HTR-8/SVneo (cell line): ENCODE measurements at places on chromosomes 1 and 21.

- no peak for DNase-seq
These were observed 15.4 kb downstream of the RIMS3 start for GRCh38 chr1:40650075-40650474.

DNA sequence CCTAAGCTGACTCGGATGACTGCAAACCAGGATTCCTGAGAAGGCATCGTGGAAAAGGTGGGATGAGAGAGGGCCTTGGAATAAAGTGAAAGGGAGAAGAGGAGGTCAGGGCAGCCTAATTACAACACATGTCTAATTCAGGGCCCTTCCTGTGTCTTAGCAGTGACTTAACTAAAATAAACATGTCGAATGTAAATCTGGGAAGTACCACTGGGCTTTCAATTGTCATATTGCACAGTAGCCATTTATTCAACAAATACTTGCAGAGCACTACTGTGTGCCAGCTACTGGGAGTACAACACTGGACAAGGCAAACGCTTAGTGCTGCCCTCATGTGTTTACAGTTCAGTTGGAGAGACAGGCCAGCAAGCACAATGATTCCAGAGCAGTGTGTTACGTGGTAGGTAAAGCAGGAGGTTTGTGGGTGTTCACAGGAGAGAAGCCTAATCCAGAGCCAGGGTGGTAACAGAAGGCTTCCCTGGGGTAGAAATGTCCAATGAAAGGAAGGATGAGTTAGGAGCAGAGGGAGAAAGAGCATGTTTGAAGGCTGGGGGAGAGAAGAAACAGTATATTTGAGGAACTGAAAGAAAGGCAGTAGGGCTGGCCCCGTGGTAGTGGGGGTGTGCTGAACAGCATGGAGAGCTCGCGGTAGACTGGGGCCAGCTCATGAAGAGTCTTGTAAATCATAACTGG lies 38.0 kb upstream of the RASAL2 start:
- DNase-seq = no peak

- no peak for DNase-seq
These were observed 2.4 kb downstream of the GRIK3 start for GRCh38 chr1:37031871-37032270.

GRCh38 chr1:230016159-230016558 lies 50.9 kb upstream of the GALNT2 start:
- no peak for DNase-seq

GRCh38 chr1:206470692-206471414 lies 577 bp downstream of the IKBKE start:
- DNase-seq = peak; percentile 65

DNA sequence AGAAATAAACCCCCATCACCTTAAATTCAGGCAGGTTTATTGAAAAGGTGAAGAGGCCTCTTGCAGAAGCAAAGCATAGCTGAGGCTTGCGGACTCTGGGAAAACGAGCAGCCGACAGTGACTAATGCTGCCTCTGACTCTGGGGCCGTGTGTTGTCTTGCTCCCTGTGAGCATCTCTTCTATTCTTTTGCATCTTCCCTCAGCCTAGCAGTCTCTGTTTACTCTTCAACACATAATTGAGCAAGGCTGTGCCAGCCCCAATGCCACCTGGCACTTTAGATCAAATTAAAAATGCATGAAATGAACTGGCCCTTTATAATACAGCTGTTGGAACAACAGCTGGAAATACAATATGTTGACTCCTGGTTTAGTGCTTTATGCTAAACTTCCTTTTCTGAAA lies 18.4 kb upstream of the REG4 start:
- no peak for DNase-seq

- DNase-seq = no peak
These were observed 28.6 kb upstream of the PARP1 start for GRCh38 chr1:226436472-226436854.

GRCh38 chr1:203424285-203424684 lies 51.3 kb upstream of the PRELP start:
- no peak for DNase-seq

GRCh38 chr1:7454895-7455784 lies 316.0 kb upstream of the VAMP3 start:
- no peak for DNase-seq

DNA sequence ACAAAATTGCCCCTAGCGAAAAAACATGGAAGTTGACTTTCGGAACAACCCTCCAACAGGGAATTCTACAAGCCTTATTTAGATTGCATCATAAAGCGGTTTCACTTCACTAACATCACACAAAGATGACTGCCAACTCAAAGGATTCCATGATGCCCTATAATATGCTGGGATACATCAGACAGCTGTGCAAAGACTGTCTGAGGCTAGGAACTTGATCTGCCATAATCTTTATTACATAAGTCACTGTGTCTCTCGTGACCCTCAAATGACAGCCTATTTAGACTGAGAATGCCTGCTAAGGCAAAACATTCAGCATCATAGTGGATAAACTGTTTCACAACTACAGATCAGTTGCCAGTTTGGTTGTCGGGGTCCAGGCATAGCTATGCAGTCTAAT lies 23.8 kb downstream of the FH start:
- DNase-seq = no peak

- no peak for DNase-seq
These were observed 12.7 kb downstream of the SNX7 start for GRCh38 chr1:98674075-98674781.

DNA sequence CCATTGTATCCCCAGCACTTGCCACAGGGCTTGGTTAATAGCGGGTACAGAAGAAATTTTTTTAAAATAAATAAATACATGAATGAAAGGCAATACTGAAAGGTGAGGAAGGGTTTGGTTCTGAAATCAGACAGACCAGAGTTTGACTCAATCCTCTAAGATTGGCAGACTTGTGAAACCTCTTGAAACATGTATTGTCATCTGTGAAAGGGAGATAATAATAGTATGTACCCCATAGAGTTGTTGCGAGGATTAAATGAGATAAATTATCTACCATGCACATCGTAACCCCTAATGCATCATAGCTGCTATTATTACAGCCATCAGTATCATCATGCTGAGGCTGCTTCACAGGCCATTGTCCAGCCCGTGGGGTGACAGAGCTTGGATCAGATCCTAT lies 41.4 kb downstream of the S1PR1 start:
- DNase-seq = no peak

- DNase-seq = no peak
These were observed 77.4 kb downstream of the STUM start for GRCh38 chr1:226625832-226626576.

GRCh38 chr21:25421321-25422028 lies 185.8 kb downstream of the MRPL39 start:
- DNase-seq = peak; percentile 20

DNA sequence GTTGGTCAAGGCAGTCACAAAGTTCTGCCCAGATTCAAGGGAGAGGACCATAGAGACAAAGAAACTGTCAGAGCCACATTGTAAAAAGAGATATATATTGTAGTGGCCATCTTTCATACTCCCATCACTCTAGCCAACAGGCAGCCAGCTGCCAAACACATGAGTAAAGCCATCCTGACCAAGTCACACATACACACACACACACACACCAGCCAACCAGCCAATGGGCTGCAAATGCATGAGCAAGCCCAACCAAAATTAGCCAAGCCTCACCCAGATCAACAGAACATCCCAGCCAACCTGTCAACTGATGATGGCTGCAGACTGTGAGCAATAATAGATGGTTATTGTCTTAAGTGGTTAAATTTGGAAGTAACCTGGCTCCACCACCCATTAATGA lies 120.7 kb downstream of the SEC16B start:
- DNase-seq = no peak

DNA sequence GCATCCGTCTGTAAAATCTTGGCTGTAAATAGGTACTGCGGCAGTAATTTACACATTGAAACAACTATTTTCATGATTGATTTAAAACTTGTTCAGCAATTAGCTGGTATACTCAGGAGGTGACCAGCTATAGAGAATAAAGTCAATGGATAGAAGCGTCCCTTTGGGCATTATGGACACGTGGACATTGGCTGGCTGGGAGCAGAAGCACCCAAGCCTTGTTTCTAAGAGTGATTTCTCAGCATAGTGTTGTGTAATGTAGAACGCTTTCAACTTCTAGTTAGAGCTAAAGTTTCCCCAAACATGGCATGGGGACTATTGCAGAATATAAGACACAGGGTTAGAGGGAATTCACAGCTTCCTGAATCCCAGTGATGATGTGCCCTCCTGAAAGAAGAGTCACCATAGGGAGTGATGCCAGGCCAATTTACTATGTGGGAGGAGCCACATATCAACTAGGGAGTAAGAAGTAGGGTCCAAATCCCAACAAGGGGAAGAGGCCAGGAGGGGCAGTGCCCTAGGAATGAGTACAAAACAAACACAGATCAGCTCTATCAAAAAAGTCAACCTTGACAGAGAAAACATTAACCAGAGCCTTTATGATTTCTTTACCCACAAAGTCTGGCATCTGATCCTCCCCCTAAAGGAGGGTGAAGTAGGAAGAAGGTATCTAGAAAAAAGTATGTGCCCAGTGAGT lies 92.7 kb downstream of the SUSD4 start:
- no peak for DNase-seq

- no peak for DNase-seq
These were observed 579.6 kb upstream of the ZRANB2 start for GRCh38 chr1:71660411-71660810.

DNA sequence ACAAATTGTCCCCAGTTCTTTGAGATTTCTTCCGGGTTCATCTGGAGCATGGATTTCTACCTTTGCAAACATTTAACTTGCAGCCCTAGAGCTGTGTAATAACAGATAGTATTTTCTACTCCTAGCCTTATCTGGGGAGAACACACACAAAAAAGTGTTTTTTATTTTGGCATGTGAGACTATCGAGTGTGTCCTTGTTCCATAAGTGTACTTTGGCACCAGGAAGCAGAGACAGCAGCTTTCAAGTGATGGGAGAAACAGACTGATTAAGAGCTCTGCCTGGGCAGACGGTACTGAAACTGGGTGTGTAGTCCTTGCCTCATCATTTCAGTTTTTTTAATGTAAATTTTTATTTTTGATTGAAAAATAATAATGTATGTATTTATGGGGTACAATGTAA lies 297.4 kb downstream of the ST6GALNAC3 start:
- DNase-seq = no peak

DNA sequence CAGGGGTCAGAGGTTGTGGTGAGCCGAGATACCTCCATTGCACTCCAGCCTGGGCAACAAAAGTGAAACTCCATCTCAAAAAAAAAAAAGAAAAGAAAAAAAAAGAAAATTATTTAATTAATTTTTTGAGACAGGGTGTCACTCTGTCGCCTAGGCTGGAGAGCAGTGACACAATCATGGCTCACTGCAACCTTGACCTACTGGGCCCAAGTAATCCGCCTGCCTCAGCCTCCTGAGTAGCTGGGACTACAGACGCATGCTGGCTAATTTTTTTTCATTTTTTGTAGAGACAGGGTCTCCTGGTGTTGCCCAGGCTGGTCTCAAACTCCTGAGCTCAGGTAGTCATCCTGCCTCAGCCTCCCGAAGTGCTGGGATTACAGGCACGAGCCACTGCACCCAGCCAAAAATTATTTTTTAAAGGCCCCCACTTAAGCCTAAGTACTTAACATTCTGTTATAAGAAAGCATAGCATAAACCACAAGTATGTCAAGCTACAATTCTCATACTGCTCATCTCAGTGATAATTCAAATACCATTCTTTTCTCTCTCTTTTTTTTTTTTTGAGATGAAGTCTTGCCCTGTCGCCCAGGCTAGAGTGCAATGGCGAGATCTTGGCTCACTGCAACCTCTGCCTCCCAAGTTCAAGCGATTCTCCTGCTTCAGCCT lies 19.9 kb downstream of the NUCKS1 start:
- no peak for DNase-seq

- DNase-seq = peak; percentile 34
These were observed 9.5 kb downstream of the SIPA1L2 start for GRCh38 chr1:232620356-232620969.

DNA sequence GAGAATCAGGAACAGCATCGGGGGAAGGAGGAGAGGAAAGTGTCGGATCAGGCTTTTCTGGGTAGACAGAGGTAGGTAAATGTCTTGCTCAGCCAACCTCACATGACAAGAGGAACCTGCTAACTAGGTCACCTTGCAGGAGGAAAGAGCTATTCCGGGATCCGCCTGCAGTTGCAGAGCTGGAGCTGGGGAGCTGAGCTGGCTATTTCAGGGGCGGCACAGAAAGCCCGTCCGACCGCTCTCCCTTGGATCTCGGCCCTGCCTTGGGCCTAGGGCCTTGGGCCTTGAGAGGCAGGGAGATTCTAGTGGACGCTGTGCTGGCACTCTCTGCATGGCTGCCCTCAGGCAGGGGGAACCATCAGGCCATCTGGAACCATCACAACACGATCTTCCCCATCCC lies 56.5 kb upstream of the CTPS1 start:
- DNase-seq = no peak

DNA sequence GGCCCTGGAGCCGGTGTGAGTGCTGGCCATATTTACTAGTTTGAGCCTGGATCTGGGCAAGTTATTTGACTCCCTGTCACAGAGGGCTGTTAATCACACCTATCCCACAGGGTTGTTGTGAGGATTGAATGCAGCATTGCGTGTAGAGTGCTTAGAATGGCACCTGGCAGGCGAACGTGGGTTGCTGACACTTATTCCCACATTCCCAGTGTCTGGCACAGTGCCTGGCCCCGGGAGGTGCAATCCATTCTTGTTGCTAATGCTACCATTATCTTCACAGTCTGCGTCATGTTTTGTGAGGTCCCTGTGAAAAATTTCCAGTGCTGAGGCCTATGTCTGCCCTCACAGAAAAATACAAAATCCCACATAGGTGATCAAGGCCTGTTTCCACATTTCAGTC lies 66.1 kb downstream of the CD2 start:
- no peak for DNase-seq

DNA sequence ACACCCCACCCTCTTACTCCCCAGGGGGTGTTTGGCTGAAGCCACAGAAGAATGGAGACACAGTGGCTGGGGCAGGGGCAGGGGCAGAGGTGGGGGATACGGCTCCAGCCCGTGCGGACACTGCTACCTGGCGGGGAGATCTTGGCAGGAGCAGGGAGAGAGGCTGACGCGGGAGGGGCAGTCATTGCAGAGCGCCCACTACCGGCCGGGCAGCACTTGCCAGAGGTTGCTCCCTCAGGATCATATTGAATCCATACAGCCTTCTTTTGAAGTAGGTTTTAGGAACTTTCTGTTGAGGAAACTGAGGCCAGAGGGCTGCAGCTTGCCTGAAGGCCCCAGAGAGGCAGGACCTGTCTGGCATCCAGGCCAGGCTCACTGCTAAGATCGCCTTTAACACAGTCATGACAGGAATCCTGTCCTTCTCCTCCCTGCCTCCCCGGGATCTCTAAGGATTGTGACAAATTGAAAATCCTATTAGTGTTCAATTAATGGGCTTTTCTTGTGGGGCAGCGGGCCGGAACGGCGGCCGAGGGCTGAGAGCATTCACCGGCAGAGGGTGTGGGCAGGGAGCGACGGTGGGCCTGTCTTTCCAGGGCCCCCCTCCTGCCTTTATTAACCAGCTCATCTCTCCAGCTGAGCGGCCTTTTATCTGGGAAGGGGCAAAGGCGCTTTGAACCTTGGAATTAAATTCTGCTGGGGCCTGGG lies 65.5 kb upstream of the WNT4 start:
- no peak for DNase-seq

- no peak for DNase-seq
These were observed 42.3 kb downstream of the MDM4 start for GRCh38 chr1:204558467-204558866.

- DNase-seq = no peak
These were observed 75.9 kb downstream of the HUNK start for GRCh38 chr21:31948676-31949075.
